ENCODE measurements at places on chromosomes 2 and 18. TPM values are rescaled to one million over a fixed set of nuclear protein-coding genes. Genes with fewer than 3 reads are reported as not detected.
A peak's percentile ranks its signal among the peaks of the same experiment; 100 is the strongest.

DNA sequence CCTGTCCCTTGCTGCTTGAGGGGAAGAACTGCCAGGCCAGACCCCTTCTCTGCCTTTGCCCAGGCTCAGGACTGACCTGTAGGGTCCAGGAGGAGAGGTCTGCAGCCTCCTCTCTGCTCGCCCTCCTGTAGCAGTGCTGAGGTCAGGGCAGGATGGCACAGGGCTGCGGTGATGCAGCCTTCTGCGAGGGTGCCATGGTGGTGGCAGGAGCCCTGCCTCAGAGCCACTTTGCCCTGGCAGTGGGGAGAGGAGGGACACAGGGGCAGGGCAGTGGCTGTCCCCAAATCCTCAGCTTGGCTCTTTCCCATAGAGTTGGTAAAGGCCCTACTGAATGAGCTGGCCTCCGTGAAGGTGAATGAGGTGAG, 884 bp downstream of the PROM2 start:
- H3K27me3 ChIP-seq: no peaks in the 10 kb centered on the region
- H3K36me3 ChIP-seq: no peaks in the 10 kb centered on the region
- H3K27ac ChIP-seq: no peak overlapping the region
- DNase-seq: peak; percentile 2

- peak overlapping the region; percentile 91 for H3K4me3 ChIP-seq
- peaks cover 69% of the 10 kb centered on the region for H3K27me3 ChIP-seq
- no peak for DNase-seq
- no peak overlapping the region for H3K27ac ChIP-seq
- no peaks in the 10 kb centered on the region for H3K36me3 ChIP-seq
- peaks cover 35% of the 10 kb centered on the region for H3K4me1 ChIP-seq
Measured at GRCh38 chr2:199456383-199457146, 1.2 kb downstream of the SATB2 start.

- peak overlapping the region; percentile 93 for H3K27ac ChIP-seq
- no peak for DNase-seq
- peaks cover 10% of the 10 kb centered on the region for H3K4me1 ChIP-seq
- H3K27me3 ChIP-seq: no peaks in the 10 kb centered on the region
Measured at GRCh38 chr2:237475704-237476141, 11.3 kb upstream of the MLPH start.

DNA sequence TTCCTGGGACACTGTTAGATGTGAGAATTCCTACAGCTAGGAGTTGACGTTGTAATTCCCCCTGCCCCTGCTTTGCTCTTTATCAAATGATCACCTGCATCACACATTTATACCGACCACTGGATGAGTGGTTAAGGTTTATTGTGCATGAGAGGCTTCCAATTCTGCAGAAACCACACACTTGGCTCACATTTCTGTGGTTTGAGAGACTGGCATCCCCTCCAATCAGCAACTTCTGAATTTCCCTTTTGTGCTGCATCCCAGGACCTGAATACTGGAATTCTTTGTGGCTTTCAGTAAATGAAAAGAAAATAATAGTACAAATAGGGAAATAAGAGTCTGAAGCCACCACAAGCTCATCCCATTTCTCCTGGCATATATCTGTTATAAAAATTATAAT, 628.7 kb upstream of the PIK3C3 start:
- H3K27me3 ChIP-seq: no peaks in the 10 kb centered on the region
- no peak for DNase-seq
- no peaks in the 10 kb centered on the region for H3K36me3 ChIP-seq
- no peak overlapping the region for H3K4me3 ChIP-seq

- no peak for DNase-seq
- peaks cover 10% of the 10 kb centered on the region for H3K4me1 ChIP-seq
- H3K27ac ChIP-seq: no peak overlapping the region
- no peak overlapping the region for H3K4me3 ChIP-seq
Measured at GRCh38 chr2:144237830-144238627, 281.9 kb downstream of the ZEB2 start.

DNA sequence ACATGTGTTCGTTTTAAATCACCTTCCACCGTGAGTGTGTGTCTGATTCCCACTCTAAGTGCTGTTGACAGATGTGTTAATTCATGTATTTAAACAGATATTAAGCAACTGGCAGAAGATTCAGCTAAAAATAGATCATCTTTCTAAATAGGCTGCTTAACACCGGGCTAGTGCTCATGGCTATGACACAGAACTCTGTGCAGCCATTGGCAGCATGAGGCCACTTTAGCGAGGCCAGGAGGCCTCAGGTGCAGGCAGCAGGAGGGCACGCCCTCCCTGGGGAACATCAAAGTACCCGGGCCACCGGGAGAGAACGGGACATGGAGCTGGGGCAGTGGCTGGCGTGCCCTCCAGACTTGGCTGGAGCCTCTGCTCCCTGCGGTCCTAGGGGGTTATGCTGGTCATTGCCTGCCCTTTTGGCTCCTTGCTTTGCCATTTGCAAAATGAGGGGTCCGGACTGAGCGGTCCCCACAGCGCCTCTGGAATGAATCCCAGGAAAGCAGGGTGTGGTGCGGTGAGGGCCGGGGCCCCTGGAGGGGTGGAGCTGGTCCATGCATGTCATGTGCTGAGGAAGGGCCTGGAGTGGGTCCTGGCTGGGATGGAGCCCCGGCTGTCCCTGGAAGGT, 62.8 kb upstream of the HDAC4 start:
- no peaks in the 10 kb centered on the region for H3K27me3 ChIP-seq
- peaks cover 15% of the 10 kb centered on the region for H3K4me1 ChIP-seq
- H3K36me3 ChIP-seq: no peaks in the 10 kb centered on the region

DNA sequence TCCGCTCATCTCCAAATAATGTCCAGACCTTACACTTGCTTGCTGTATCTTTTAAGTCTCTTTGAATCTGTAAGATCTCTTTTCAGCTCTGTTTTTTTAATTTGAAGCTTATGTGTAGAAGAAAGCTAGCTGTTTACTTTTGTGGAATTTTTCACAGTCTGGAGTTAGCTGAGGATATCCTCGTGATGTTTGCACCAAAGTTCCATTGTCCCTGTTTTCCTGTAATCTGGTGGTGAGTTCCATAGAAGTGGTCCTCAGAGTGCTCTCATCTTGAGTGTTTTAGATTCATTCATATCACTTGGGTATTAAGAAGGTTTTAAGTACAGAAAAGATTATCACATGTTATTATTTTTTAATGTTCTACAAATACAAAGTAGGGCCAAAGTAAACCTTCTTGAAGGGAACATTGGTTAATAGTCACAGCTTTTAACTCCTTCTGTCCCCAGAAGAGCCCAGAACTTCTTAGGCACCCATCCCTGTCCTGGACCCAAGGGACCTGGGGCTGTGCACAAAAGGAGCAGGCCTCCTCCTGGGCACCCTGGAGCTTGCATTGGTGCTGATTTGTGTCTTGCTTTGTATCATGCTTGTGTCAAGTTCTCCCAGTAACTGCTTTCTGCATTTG, 15.0 kb downstream of the MLPH start:
- H3K36me3 ChIP-seq: no peaks in the 10 kb centered on the region
- no peak for DNase-seq
- no peaks in the 10 kb centered on the region for H3K27me3 ChIP-seq
- H3K27ac ChIP-seq: no peak overlapping the region
- H3K4me3 ChIP-seq: no peak overlapping the region

- H3K36me3 ChIP-seq: no peaks in the 10 kb centered on the region
- H3K4me3 ChIP-seq: no peak overlapping the region
- no peaks in the 10 kb centered on the region for H3K27me3 ChIP-seq
- no peak overlapping the region for H3K27ac ChIP-seq
- no peaks in the 10 kb centered on the region for H3K4me1 ChIP-seq
Measured at GRCh38 chr2:55703350-55703749, 9.7 kb upstream of the PNPT1 start.

GRCh38 chr2:51511002-51511401, 479.1 kb upstream of the NRXN1 start:
- no peak overlapping the region for H3K4me3 ChIP-seq
- no peak overlapping the region for H3K27ac ChIP-seq
- H3K27me3 ChIP-seq: no peaks in the 10 kb centered on the region
- H3K36me3 ChIP-seq: no peaks in the 10 kb centered on the region
- H3K4me1 ChIP-seq: no peaks in the 10 kb centered on the region

DNA sequence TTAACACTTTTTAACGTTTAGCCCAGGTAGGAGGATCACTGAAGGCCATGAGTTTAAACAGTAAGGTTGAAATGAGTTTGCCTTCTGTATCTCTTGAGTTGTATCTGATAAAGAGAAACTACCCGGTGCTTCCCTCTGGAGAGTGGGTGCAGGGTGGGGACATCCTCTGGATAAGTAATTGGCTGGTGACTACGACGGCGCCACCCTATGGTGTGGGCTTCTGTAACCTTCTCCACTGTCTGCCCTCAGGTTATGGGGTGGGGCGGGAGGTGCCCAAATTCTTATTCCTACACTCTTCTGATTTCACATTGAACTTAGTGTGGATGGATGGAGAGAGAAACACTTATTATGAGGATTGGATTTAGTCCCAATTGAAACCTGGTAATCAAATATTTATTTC, 68.8 kb downstream of the LDLRAD4 start:
- H3K4me1 ChIP-seq: no peaks in the 10 kb centered on the region
- H3K27me3 ChIP-seq: no peaks in the 10 kb centered on the region
- H3K36me3 ChIP-seq: no peaks in the 10 kb centered on the region
- H3K27ac ChIP-seq: no peak overlapping the region

DNA sequence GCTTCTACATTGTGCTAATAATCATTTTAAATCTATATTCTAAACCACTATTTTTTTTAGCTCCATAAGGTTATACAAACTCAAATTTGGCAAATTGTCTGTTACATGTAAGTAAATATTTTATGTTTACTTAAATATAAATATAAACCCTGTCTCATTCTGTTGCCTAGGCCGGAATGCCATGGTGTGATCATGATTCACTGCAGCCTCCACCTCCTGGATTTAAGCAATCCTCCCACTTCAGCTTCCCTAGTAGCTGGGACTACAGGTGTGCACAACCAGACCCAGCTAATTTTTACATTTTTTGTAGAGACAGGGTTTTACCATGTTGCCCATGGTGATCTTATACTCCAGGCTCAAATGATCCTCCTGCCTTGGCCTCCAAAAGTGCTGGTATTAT, 124.7 kb downstream of the MEIS1 start:
- no peaks in the 10 kb centered on the region for H3K4me1 ChIP-seq
- H3K27ac ChIP-seq: no peak overlapping the region
- no peaks in the 10 kb centered on the region for H3K36me3 ChIP-seq
- H3K27me3 ChIP-seq: no peaks in the 10 kb centered on the region
- DNase-seq: no peak
- no peak overlapping the region for H3K4me3 ChIP-seq

DNA sequence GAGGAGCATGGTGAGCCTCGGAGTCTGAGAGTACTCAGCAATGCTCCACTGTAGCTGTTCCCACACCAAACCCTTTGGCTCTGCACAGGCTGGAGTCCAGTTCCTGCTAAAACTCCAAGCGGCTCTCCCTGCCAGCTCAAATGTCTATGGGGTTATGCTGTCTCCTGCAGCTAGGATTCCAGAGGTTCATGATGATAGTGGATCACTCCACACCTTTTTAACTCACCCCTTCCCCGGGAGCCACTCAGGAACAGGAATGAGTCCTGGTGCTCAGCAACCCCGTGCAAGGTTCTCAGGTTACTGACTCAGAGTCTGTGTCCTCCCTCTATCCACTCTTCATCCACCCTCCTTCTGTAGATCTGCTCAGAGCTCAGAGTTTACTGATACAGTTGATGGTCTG, 410.0 kb downstream of the CDH19 start:
- H3K4me3 ChIP-seq: no peak overlapping the region
- no peak overlapping the region for H3K27ac ChIP-seq
- no peaks in the 10 kb centered on the region for H3K4me1 ChIP-seq
- no peaks in the 10 kb centered on the region for H3K27me3 ChIP-seq
- H3K36me3 ChIP-seq: no peaks in the 10 kb centered on the region

DNA sequence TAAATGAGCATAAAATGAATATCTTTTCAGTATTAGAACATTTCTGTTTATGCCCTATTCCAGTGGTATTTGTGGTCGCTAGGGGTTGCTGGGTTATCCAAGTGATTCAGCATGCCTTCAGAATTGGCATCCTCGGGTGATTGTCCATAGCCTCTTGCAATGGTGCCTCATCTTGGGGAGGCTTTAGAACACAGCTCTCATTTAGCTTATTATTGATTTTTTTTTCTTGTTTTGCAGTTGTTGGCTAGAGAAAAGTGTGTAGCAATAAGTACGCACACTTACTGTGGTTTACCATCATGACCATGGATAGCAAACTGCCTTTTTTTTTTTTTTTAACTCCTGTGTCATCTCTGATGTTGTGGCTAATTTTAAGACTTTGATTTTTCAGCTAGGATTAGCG, 33.6 kb downstream of the PLEKHA3 start:
- H3K27ac ChIP-seq: no peak overlapping the region
- no peaks in the 10 kb centered on the region for H3K27me3 ChIP-seq
- no peaks in the 10 kb centered on the region for H3K4me1 ChIP-seq
- no peak overlapping the region for H3K4me3 ChIP-seq
- no peaks in the 10 kb centered on the region for H3K36me3 ChIP-seq

- no peaks in the 10 kb centered on the region for H3K4me1 ChIP-seq
- H3K27me3 ChIP-seq: no peaks in the 10 kb centered on the region
- H3K27ac ChIP-seq: no peak overlapping the region
- DNase-seq: no peak
- H3K4me3 ChIP-seq: no peak overlapping the region
- H3K36me3 ChIP-seq: no peaks in the 10 kb centered on the region
Measured at GRCh38 chr2:100580367-100581276, 17.8 kb downstream of the PDCL3 start.

GRCh38 chr2:158041400-158041799, 60.3 kb upstream of the UPP2 start:
- no peak overlapping the region for H3K4me3 ChIP-seq
- H3K27me3 ChIP-seq: no peaks in the 10 kb centered on the region
- no peak for DNase-seq
- no peaks in the 10 kb centered on the region for H3K36me3 ChIP-seq
- no peak overlapping the region for H3K27ac ChIP-seq

- no peak for DNase-seq
- peak overlapping the region; percentile 71 for H3K4me3 ChIP-seq
- H3K36me3 ChIP-seq: no peaks in the 10 kb centered on the region
- peak overlapping the region; percentile 92 for H3K27ac ChIP-seq
- H3K4me1 ChIP-seq: peaks cover 35% of the 10 kb centered on the region
- H3K27me3 ChIP-seq: no peaks in the 10 kb centered on the region
Measured at GRCh38 chr2:8680822-8681760, 765 bp upstream of the ID2 start.

GRCh38 chr2:53378791-53379190, 388.8 kb upstream of the CHAC2 start:
- H3K4me3 ChIP-seq: no peak overlapping the region
- no peaks in the 10 kb centered on the region for H3K4me1 ChIP-seq
- H3K36me3 ChIP-seq: no peaks in the 10 kb centered on the region
- DNase-seq: no peak

- H3K4me1 ChIP-seq: no peaks in the 10 kb centered on the region
- DNase-seq: no peak
- H3K4me3 ChIP-seq: no peak overlapping the region
Measured at GRCh38 chr2:205060269-205060668, 515.0 kb downstream of the PARD3B start.

GRCh38 chr2:150548527-150548926, 61.1 kb upstream of the RND3 start:
- H3K4me1 ChIP-seq: no peaks in the 10 kb centered on the region
- no peaks in the 10 kb centered on the region for H3K27me3 ChIP-seq
- H3K4me3 ChIP-seq: no peak overlapping the region
- no peak for DNase-seq
- H3K27ac ChIP-seq: no peak overlapping the region

- no peaks in the 10 kb centered on the region for H3K27me3 ChIP-seq
- no peak overlapping the region for H3K27ac ChIP-seq
- H3K4me1 ChIP-seq: no peaks in the 10 kb centered on the region
- H3K36me3 ChIP-seq: no peaks in the 10 kb centered on the region
Measured at GRCh38 chr2:205698286-205699268, 16.3 kb downstream of the NRP2 start.

CDH7 gene
- total RNA-seq: not detected

CD8A gene
- 0.32 TPM for total RNA-seq

ANKRD36C gene
- 7.3 TPM for total RNA-seq

HES6 gene
- total RNA-seq: 10.9 TPM

SLC9A4 gene
- not detected for total RNA-seq

LYPD6B gene
- not detected for total RNA-seq

MSGN1 gene
- total RNA-seq: not detected
